Osteocyte (in vitro differentiated cells): ENCODE measurements at places on chromosomes 4 and X.
A peak's percentile ranks its signal among the peaks of the same experiment; 100 is the strongest.

- DNase-seq: no peak
Observed at GRCh38 chr4:104735174-104735573, 240.5 kb upstream of the CXXC4 start.

DNA sequence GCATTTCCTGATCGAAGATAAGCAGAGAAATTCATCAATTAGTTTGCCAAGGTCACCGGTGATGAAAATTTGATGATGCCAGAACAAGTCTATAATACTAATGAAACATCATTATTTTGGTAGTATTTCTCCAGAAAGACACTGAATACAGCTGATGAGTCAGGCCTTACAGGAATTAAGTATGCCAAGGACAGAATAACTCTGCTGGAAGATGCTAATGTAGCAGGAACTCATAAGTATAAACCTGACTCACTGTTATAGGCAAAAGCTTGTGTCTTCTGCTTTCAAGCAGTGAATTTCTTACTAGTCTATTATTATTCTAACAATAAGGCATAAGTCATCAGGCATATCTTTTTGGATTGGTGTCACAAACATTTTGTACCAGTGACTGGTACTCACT is 1825.1 kb upstream of the IGFBP7 start:
- no peak for DNase-seq

DNA sequence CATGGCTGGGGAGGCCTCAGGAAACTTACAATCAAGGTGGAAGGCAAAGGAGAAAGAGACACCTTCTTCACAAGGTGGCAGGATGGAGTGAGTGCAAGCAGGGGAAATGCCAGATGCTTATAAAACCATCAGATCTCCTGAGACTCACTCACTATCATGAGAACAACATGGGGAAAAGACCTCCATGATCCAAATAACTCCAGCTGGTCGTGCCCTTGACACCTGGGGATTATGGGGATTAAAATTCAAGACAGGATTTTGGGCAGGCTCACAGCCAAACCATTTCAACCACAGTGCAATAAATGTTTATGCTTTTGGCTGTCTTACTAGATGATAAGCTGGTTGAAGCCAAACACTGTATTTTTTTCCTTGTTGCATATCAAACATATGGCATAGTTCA is 1112.4 kb downstream of the STIM2 start:
- no peak for DNase-seq

DNA sequence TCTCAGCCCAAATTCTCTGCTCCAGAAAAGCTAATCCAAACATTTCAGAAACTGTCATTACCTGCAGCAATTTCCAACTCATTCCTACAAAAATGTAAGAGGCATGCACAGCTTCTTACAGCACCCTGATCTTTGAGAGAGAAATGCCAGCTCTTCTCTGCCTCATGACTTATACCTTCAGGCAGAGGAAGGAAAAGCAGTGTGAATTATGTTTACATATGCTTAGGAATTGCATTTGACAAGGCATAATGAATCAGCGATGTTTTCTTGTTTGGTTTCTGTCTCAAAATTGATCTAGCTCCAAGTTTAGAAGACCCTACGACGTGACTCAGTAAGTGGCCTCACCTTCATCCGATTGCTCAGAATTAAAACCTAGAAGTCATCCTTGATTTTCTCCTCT is 21.8 kb upstream of the AGA start:
- no peak for DNase-seq

DNA sequence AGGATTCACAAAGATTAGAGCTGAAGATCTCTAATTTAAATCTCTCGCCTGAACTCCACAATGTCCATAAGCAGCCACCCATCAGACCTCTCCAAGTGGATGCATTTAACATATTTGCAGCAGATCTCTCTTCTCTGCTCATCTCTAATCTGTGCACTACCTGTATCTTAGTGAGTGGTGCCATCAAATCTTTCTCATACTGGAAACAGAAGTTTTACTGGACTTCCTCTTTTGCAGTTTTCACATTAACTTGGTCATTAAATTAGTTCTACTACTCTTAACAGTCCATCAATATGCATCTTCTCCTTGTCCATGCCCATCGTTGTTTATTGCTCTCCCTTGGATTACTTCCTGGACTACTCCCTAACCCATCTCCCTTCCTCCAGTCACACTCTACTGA is 488.5 kb downstream of the IL15 start:
- DNase-seq: no peak

- peak; percentile 8 for DNase-seq
Observed at GRCh38 chr4:184357772-184358171, 116.6 kb downstream of the IRF2 start.

- no peak for DNase-seq
Observed at GRCh38 chr4:81118086-81118485, 87.6 kb downstream of the BMP3 start.

GRCh38 chrX:114075073-114075673 is 508.7 kb upstream of the HTR2C start:
- DNase-seq: no peak

DNA sequence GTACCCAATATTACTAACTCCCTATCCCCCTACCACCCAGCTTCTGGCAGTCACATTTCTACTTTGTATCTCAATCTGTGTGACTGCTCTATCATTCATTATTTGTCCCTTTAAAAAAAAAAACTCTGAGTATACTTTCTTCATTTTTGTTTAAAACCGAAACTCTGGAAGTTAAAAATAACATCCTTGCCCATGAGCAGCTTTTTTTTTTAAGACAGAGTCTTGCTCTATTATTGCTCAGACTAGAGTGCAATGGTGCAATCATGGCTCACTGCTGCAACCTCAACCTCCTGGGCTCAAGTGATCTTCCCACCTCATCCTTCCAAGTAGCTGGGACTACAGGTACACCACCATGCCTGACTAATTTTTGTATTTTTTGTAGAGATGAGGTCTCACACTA is 15.8 kb downstream of the UBE2K start:
- no peak for DNase-seq

GRCh38 chrX:55451141-55451540 is 786 bp upstream of the MAGEH1 start:
- no peak for DNase-seq

DNA sequence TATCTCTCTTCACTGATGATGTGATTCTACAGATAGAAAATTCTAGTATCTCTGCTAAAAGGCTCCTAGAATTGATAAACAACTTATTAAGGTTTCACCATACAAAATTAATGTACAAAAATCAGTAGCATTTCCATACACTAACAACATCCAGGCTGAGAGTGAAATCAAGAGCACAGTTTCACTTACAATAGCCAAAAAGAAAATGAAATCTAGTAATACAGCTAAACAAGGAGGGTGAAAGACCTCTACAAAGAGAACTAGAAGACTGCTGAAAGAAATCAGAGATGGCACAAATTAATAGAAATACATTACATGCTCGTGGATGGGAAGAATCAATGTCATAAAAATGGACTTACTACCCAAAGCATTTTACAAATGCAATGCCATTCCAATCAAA is 751.9 kb downstream of the FSTL5 start:
- DNase-seq: no peak

GRCh38 chr4:89256203-89256800 is 51.3 kb downstream of the GPRIN3 start:
- no peak for DNase-seq

GRCh38 chrX:51860679-51861078 is 32.7 kb upstream of the MAGED1 start:
- DNase-seq: no peak

DNA sequence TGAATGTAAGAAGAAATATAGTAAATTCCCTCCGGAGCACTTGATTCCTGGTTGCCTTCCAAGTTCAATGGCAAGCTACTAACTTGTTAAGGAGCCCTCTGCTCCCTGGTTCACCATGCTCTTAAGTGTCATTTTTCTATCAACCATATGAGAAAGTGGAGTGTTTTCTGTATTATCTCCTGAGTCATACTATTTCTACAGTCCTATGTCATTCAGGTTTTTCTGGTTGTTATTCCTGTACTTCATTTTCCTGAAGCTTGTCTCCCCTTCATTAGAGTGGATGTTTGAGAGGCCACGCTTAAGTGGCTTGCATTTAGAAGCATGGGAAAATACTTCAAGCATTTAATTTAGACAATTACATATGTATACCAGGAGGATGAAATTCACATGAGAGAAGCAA is 14.7 kb upstream of the EPGN start:
- no peak for DNase-seq

- DNase-seq: no peak
Observed at GRCh38 chr4:101851672-101852071, 61.1 kb downstream of the BANK1 start.

GRCh38 chr4:10787365-10787764 is 102.8 kb upstream of the CLNK start:
- no peak for DNase-seq

GRCh38 chr4:70728091-70728490 is 6.3 kb downstream of the RUFY3 start:
- DNase-seq: no peak

DNA sequence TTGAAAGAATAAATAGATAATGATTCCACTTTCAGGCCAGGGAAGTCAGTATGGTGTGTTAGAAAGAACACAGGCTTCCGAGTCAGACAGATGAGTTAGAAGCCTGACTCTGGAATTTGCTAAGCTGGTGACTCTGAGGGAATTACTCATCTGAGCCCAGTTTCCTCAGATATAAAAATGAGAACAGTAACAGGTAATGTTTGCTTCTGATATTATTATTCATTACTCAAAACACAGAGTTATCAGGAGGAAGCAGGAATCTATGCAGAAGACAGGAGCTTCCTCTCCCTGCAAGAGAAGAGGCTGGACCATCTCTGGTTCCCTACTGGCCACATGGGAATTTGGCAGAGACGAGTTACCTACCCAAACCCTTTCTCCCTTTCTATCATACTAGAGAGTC is 163.1 kb downstream of the EVC2 start:
- DNase-seq: no peak

- DNase-seq: no peak
Observed at GRCh38 chrX:63679432-63679831, 105.6 kb downstream of the ARHGEF9 start.

DNA sequence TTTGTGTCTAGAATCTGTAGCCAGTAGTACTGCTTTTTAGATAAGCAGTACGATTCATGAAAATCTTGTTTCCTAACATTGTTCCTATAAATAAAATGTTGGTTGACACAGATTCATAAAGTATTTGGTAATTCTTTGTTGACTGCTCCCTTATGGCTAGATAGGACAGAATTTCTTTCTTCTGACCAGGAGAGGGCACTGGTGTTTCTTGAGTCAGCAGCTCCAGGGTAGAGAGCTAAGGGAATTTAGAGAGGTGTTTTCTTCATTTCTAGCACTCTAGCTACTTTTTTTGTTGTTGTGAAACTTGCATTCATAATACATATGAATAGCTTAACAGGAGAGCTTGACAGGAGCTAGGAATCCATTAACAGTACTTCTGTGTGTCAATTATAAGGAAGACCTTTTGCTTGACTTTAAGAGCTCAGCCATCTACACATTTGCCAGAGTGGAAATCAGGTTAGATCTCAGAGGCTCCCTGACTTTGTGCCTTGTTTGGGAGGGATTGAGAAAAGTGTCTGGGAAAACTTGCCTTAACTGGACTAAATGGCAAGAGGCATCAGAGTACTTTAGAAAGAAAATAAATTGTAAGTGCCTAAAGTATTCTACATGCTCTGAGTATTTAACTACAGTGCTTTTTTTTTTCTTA is 756.1 kb downstream of the SH3BGRL start:
- no peak for DNase-seq

- no peak for DNase-seq
Observed at GRCh38 chr4:33975995-33976394, 2268.3 kb downstream of the ARAP2 start.
